GM23248 (cell line): ENCODE measurements at places on chromosomes 5 and 9. TPM values are rescaled to one million over a fixed set of nuclear protein-coding genes. Genes with fewer than 3 reads are reported as not detected.

DNA sequence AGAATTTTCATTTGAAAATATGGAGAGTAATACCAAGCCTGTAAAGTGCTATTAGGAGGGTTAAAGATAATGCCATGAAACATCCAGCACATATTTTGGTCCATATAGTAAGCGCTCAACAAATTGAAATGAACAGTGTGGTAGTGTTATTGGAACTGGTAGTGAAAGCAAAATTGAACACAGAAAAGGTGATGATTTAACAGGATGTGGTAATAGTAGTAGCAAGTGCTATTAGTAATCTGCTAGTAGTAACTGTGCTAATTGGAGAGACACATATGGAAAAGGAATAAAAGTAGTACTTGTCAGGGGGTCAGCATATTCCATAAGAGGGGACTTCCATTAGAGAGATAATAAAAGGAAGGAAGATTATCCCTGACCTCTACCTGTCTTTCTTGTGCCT lies 187.3 kb downstream of the HTR1A start:
- DNase-seq, result no peak

DNA sequence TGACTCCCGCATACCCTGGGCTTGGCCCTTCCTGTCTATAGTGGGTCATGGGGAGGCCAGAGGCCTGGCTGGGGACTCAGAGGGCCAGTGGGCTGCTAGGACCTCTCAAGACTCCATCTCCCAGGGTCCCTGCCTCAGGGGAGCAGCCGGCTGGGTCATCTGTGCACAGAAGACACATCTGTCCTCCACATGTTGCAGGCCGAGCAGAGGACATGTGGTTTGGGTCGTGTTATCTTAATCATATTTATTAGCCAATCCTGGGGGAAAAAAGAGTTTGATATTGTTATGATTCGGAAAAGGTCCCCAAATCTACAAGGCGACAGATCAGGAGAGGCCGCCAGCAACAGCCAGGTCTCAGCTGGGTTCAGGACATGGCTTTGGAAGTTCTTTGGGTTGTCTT lies 14.4 kb downstream of the LMX1B start:
- DNase-seq, result no peak

- no peak for DNase-seq
These were observed 14.9 kb downstream of the RASGRF2 start for GRCh38 chr5:80975065-80975464.

DNA sequence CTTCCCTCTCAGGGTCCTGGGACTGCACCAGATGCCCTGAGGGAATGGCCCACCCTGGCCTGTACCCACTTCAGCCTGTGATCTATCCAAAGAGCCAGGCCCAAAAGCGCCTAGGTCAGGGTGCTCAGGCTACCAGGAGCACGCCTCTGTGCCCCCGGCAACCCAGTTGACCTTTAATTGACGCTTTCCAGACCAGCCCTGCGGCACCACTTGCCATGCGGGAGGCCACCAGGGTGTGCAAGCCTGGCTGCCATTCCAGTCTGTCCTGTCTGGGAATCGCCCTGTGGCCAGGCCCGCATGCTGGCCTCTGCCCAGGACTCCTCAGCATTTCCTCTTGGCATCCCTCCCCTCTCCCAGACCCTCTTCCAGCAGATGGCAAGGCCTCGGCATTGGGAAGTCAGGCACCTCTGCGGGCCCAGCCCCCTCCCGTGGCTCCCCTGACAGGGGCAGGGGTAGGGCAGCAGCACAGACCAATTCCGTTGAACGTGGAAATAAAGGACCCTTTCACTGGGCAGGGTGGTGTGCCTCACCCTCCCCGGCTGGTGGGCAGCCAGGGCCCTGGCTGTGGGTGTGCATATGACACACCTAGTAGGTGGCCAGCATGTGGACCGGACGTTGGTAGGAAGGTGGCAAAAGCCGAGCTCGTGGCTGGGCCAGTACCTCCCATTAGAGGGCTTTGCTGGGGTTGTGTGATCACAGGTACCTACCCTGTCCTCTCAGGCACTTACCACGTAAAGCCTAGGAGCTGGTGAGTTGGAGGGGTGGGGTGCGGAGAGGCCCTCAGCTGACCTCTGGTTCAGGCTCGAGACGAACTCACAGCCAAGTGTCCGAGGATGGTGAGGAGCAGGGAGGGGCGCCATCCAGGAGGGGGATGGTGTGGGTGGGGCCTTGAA lies 3.5 kb upstream of the AIF1L start:
- DNase-seq, result no peak

DNA sequence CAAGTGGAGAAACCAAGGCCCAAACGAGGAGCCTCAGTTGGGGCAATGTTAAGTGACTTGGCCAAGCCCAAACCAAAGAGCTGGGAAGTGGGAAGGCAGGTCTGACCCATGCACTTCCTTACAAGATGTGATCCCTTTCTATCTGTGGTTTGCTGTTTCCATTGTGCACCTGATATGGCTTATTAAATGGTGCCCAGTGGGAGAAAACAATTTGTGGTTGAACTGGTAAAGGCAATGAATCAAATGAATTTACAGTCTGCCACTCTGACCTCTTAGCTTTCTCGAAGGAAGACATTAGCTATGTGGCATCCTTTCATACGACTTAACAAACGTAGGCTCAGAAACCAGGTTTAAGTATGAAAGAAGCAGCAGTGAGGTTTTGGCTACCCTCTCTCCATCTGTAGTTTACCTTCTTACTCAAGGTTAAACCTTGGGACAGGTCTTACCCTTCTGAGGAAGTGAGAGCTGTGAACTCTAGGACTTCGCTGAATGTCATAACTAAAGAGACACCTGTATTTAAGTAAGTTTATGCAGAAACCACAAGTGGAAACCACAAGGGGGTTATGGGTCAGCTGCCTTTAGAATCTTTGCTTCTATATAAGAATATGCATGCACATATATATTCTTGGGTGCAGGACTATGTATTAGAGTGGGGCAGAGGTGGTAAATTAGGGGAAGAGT lies 100.5 kb upstream of the SPATA31D4 start:
- DNase-seq, result no peak

The LCN10 gene
- not detected in 2 replicates for total RNA-seq

The FBLL1 gene
- 1.3 TPM in 1 of 2 replicates, not detected in the other for total RNA-seq

The DMRT3 gene
- total RNA-seq, result not detected in 2 replicates

The MCC gene
- total RNA-seq, result 8.8 and 11.6 TPM in 2 replicates
